ENCODE measurements at places on chromosomes 1 and 21.

DNA sequence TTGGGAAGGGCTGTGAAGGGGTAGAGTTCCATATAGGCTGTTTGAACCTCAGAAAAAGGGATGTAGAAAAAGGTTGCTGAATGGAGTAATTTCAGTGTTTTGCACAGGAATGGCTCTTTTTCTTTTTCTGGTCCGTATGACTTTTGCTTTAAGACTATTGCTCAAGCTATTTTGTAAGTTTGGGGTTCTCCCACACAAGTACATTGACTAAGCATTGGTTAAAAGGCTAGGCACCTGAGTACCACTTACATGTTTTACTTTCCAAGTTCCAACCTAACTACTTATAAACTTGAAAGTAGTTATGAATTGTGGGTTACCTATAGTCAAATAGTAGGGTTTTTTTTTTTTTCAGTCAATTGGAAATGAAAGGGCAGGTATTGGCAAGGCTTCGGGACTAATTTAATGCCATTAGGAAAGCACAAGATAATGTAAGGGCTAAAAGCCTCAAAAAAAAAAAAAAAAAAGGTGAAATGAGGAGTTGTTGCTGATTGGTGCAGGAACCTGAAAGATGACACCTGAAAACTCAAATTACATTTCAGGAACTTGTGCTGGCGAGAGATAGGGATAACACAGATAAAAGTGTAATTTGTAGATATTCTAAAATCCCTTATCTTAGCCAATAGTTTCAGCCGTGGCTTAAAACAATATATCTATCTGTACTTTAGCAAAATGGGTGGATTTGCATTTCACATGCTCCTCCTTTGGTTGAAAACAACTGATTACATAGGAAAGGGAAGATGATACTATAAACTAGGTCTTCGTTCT, 209.5 kb downstream of the RPS6KC1 start:
- no peak for DNase-seq

- DNase-seq = peak; percentile 88
Observed at GRCh38 chr21:45611939-45612664, 31.4 kb upstream of the PCBP3 start.

GRCh38 chr1:52210044-52210443, 68.2 kb downstream of the ZFYVE9 start:
- no peak for DNase-seq

DNA sequence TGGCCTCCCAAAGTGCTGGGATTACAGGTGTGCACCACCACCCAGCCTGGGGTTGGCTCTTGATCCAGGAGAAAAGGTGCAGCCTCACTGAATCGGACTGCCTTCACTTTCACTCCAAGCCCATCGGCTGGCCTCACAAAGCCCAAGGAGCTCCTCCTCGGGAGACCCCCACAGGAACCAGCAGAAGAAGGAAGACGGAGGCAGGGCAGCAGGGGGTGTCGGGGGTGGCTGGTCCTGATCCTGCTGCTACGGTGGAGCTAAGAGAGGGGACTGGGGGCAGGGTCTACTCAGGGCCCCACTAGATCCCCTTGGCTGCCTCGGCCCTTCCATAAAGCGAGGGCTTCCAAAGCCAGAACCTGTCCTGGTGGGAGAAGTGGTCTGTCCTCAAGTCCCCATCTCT, 93.9 kb downstream of the STUM start:
- no peak for DNase-seq

- no peak for DNase-seq
Observed at GRCh38 chr1:16122916-16123315, 33.0 kb downstream of the EPHA2 start.

DNA sequence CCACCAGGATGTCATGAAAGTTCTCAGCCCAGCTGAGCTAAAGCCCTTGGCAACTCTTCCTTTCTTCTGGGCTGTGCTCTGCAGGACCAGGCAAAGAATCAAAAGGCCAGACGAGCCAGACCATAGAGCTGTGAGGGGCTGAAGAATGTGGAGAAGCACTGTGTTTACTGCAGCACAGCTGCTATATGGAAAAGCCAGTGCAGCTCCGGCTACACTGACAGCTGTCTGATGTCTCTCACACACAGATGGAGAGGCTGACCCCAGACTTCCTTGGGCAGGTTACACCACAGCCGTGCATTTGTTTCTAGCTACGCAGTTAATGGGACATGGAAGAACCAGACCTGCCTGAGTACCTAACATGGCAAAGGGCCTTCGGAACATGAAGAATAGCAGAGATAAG, 40.3 kb downstream of the CD247 start:
- no peak for DNase-seq

DNA sequence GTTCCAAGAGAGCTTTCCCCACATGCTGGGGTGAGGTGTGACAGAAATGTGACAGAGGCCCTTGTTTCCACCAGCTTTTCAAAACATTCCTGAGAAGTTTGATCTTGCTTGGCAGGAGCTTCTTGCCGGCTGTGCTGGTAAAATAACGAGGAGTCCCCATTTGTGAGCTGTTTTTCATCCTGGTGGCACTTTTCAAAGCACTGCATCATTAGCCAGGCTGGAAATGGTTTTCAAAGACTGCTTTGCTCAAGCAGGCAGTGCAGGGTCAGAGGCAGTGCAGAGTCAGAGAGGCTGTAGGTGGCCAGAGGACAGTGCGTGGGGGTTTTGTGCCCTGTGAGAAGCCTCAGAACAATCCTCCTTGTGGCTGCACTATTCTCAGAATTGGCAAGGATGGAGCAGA, 75.8 kb upstream of the KCNA3 start:
- DNase-seq = no peak

DNA sequence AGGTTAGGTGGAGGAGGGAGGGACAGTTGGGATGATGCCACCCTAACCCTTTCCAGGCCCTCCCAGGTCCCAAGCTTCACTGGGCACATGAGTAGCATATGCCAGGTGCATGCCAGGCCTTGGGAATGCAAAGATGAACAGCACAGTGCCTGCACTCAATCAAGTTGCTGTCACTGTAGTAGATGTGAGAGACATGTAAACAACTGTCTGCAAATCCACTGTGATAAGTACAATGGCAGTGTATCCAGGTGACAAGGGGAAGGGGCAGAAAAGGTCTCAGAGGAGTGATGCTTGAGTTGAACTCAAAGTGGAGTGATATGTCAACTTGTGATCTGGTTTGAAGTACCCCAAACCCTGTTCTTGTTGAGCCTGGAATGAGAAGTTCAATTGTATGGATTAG, 49.5 kb upstream of the LRRN2 start:
- DNase-seq = no peak

DNA sequence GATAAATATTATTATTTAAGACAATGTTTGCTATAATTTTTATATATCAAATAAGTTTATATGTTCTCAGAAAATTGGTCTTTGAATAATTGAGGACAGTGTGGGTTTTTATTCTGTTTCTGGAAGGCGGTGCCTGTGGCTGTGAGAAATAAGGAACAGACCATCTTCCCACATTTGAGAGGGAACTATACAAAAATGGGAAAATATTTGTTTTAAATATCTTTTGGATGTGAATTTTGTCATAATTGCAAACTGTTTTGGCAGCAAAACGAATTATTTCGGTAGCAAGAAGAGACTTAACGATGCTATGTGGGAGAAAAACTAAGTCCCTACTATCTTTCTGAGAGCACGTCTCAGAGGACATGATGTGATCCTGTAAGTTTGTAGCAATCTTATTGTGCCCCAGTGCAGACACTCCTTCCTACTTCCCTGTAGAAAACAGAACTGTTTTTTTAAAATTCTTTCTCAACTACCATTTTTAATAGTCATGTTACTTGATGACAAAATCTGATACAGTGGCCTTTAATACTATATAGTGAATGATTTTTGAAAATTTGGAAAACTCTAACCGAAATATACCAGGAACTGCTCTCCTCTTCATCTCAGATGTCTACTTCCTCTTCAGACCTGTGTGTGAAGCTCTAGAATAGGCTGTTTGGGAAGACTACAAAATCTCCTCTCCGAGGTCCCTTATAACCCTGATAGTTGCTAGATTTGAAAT, 25.4 kb downstream of the PTPRC start:
- DNase-seq = no peak

DNA sequence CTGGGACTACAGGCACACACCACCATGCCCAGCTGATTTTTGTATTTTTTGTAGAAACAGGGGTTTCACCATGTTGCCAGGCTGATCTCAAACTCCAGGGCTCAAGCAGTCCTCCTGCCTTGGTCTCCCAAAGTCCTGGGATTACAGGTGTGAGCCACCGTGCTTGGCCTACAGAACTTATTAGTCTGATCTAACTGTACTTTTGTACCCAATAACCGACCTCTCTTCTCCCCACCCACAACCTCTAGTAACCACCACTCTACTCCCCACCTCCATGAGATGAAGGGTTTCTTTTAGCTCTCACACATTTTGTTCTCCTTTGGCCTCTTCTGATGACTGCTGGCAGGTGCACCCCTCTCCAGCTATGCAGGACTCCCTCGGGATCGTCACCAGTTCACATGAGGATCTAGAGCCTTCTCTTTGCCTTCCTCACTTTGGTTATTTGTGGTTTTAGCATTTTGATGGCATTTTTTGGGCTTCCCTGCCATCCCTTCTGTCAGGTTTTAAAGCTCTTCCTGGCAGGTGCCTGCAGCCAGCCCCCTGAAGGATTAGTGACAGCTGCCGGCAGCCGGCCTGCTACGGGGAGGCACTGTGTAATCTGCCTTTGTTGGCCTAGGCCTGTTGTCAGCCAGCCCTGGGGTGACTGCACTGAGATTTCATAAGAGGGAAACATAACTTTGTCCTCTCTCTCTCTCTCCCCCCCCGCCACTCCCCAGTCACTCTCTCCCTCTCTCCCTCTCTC, 99.8 kb upstream of the ATP1A1 start:
- DNase-seq = no peak

DNA sequence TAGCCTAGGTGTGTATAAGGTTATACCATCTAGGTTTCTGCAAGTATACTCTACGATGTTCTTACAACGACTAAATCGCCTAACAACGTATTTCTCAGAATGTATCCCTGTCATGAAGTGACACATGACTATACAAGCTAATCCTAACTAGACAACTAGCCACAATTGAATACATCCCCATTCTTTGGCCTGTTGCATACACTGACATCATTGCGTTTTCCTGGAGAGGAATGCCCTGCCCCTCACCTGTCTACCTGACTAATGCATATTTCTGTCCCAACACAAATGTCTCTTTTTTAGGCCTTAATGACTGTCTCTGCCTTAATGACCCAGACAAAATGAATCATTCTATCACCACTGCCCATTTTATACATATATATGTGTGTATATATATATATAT, 8.5 kb upstream of the NFIA start:
- no peak for DNase-seq

DNA sequence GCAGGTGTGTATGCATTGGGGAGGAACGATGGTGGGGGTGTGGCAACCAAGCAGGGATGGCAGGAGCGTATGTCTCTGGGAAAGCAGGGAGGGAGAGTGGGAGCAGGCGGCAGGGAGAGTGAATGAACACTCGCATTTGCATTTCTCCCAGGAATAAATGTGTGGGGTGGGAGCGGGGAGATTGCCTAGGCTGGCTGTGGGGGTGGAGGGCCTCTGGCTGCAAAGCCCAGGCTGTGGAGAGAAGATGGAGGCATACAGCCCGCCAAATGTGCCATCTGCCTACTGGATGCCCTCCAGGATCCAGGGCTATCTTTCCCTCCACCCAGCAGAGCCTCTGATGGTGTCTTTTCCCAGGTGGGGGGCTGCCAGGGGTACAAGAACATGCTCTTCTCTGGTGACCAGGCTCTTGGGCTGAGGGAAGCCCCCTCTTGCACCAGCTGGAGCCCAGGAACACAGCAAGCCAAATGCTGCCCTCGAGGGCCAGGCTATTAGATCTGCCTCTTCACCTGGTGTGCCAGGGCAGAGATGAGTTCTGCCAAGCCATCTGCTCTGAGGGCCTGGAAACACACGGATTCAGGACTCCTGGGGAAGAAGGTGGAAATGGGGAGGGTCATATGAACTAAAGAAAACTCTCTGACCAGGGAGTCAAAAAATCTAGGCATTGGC, 1.7 kb upstream of the OPTC start:
- peak; percentile 81 for DNase-seq

GRCh38 chr1:7402548-7402850, 368.6 kb upstream of the VAMP3 start:
- DNase-seq = no peak

DNA sequence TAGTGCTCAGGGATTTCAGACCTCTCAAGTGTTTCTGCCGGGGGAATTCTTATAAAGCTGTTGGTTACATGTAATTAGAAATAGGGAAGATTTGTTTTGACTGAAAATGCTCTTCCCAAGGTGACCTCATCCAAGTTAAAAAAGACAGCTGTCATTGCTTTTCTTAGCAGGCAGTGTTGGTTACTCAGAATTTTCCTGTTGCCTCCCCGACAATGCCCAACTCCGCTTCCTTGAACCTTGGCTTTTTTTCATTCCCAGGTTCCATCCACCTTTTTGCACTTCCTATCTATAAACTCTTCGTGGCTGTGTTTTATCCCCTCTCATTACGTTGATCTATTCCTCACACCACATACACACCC, 825 bp upstream of the DPH5 start:
- DNase-seq = no peak

DNA sequence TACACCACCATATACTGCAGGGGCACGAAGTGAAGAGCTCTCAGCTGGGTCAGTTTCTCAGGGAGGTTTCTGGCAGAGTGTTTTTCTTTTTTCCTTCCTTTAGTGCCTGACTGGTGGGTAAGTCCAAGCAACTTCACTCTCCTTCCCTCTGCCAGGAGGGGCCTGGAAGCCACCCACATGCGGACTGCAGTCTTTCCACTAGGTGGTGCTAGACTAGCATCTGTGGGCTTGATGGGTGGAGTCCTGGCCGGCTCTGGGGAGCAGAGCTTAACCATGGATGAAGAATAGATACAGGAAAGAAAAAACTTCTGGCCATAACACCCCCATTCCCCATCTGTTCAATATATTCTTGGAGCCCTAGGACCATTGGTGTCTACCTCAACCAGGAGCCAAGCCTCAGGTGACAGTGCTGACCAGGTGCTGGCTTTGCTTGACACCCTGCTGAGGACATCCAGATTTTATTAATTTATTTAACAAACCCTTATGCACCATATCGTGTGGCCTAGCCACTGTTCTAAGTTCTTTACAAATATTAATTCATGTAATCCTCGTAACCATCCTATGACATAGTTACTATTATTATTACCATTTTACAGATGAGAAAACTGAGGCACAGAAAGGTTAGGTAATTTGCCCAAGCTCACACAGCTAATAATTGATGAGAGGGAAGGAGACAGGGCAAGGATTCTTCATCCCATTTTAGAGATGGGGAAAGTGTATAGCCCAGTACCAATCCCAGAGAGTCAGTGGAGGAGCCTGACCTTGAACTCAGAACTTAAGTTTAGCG, 126.7 kb upstream of the CSF3R start:
- DNase-seq = peak; percentile 52

DNA sequence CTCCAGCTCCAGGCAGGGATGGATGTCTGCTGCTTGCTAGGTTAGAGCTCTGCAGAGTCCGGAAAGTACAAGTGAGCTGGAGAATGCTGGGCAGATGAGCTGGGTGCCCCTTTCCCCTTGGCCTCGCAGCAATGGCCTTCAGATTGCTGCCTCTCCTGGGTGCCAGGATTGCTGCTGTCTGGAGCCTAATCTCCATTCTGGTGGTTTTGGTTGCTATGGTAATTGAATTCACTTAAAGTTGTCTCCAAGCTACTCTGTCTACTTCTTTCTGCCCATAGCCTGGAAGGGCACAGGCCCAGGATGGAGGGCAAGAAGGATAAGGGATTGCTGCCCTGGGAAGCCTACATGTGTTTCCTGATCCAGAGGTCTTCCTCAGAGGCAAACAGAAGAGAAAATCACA, 14.6 kb upstream of the KCND3 start:
- DNase-seq = no peak
